M059J (cell line): ENCODE measurements at places on chromosomes 13 and 19. TPM values are rescaled to one million over a fixed set of nuclear protein-coding genes. Genes with fewer than 3 reads are reported as not detected.

- no peak for DNase-seq
Measured at GRCh38 chr13:112842343-112842856, 126.6 kb upstream of the MCF2L start.

DNA sequence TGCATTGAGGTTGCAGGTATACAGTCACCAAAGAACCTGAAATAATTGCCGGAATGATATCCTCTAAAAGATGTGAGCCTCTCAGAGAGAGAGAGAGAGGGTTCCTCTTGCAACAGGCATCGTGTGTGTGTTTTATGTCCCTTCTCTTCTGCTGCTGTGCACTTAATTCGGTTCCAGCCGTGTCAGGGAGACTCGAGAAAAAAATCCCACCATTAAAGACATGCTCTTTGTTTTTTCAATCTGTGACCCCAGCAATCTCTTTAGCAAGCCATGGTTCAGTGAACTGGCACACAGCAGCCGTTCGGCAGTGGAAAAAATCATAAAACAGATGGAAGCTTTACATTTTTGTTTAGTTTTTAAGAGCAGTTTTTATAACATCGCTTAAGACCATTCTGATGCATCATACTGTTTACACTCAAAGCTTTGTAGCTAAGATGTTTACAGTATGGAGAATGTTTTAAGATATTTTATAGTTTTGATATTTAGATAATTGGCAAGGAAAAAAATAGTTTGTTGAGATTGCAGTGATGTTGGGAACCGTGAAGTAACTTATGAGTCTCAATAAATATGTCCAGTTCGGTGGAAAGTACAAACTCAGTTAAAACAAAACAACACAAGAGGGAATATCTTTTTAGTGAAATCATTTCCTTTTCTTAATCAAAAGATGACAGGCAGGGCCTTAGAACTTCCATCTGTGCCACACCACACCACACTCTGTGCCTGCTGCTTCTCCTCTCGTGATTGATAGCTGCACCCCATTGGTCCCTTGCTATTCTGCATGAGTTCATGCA lies 31.2 kb upstream of the ZNF536 start:
- no peak for DNase-seq

- peak; percentile 5 for DNase-seq
Measured at GRCh38 chr13:24355103-24355502, 45.7 kb downstream of the C1QTNF9 start.

The XAB2 gene
- total RNA-seq = 26.0 and 38.5 TPM in 2 replicates

DNA sequence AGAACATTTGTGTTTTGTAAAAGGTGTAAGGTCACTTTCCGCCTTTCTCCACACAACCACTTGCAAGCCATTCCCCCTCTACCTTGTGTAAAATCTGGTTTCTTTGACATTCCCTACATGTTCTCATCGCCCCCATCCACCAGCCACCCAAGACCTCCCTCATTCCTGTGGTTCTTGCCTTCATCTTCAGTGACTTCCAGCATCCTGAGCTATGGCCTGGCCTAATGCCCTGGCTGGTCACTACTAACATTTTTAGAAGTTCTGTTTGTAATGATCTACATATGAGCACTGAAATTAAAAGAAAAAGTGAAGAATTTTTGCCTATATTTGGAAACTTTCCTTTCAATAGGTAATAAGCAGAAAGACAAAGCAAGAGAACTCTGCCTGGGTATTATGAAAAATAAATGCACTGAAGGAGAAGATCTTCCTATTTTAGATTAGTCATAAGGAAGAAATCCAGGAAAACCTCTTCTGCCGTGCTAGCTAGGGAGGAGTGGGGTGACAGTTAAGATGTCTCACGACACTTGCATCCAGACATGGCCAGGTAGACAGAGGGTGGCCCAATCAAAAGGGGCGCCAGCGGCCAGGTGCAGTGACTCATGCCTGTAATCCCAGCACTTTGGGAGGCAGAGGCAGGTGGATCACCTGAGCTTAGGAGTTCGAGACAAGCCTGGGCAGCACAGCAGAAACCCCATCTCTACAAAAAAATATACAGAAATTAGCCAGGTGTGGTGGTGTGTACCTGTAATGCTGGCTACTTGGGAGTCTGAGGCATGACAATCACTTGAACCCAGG lies 28.1 kb upstream of the MPHOSPH8 start:
- peak; percentile 36 for DNase-seq

The ZNF524 gene
- 11.7 and 14.7 TPM in 2 replicates for total RNA-seq

GRCh38 chr19:44903602-44904425 lies 1.8 kb upstream of the APOE start:
- DNase-seq = peak; percentile 58

GRCh38 chr19:19406878-19407632 lies 1.6 kb downstream of the GATAD2A start:
- peak; percentile 59 for DNase-seq

The ODAD3 gene
- 0.32 and 0.54 TPM in 2 replicates for total RNA-seq

DNA sequence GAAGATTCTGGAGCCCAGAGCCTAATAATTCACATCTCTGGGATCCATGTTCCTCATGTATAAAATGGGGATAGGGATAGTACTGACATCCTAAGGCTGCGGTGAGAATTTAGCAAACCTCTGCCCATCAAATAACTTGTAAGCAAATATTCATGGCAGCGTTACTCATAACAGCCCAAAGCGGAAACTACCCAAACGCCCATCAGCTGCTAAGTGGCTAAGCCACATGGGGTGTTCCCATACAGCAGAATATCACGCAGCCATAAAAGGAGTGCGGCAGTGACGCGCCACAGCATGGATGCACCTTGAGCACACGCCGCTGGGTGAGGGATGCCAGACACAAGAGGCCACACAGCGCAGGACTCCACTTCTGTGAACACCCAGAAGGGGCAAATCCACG lies 19.7 kb downstream of the VRK3 start:
- no peak for DNase-seq

- no peak for DNase-seq
Measured at GRCh38 chr13:23430664-23431063, 2.8 kb downstream of the SACS start.

DNA sequence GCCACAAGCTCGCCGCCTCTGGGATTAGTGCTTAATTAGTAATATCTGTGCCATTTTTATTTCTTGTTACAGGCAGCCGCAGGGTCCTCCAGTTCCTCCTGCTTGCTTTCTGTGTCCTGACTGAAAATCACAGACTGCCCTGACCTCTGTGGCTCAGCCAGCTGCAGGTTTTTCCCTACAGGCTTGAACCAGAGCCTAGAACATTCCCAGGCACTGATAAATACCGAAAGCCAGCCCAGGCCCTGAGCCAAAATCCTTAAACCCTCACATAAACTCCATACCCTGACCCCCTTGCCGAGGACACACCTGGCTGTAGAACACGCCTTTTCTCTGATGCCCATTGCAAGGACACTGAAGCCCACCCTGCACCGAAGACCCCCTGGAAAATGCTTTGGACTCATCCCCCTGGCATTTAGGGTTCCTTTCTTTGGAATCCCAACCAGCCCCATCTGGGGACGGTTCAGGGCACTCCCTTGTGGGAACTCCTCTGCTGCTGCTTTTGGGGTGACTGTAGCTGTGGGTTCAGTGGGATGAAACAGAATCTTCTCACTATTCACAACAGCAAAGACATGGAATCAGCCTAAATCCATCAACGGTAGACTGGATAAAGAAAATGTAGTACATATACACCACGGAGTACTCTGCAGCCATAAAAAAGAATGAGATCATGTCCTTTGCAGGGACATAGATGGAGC lies 15.5 kb downstream of the DPP9 start:
- DNase-seq = no peak

GRCh38 chr19:49710372-49710951 lies 19.5 kb downstream of the CPT1C start:
- peak; percentile 87 for DNase-seq

- DNase-seq = no peak
Measured at GRCh38 chr13:62595976-62596375, 1180.3 kb upstream of the PCDH20 start.
